Activated CD4-positive, alpha-beta T cell treated with anti-CD3 and anti-CD28 coated beads, Interleukin-10, Interleukin-2, amounts not matched to agents 100 ng/mL and 50 ng/mL, durations not matched to agents 16 hours and 8 hours (primary cell): ENCODE measurements at places on chromosomes 2 and 18.
A peak's percentile ranks its signal among the peaks of the same experiment; 100 is the strongest.

DNA sequence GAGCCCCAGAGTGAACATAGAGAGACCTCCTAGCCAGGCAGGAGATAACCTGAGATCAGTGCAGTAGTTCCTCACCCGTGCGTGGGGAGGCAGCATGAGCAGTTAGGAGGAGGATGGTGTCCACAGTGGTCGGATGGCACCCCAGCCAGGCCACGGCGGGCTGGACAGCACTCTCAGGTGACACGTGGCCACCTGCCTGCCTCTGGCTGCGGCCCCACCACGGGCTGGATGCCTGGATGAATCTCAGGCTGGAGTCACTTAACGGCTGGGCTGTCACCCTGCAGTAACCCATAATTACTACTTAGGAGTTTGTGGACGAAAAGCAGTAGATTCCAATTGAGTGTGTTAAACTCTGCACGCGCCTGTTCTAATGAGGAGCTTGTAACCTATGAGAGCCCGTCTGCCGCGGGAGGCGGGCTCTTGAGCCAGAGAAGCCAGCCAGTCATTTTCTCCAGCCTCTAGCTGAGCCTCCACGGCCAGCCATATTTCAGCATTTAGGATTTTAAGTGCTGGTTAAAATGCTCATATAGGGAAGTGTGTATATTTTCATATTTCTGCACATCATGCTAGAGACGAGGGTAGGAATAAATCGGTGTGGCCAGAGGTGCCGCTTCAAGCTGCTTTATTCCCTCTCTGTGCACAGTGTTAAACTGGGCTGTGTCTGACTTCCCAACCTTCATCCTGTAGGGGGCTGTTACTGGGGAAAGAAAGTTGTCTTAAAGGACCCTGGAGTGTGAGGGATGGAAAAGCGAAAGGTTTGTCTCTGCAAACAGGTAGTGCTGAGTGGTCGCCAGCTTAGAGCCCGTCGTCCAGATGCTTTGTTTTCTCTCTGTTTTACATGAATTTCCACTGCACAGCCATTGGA, 144.0 kb downstream of the GLI2 start:
- no peak for DNase-seq

DNA sequence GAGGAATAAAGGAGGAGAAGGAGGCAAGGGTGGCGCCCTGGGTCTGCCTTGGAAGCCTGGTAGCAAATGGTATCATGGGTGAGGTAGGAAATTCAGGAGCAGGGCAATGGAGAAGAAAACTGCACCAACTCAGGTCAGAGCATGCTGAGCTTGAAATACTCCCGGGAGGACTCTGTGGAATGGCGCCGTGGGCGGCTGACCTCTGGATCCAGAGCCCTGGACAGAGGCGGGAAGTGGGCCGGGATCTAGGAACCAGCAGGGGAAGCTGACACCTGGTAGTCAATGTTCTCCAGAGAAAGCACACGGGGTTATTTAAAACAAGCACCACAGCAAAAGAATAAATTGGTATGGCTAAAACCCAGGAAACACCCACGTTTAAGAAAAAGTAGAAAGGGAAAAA, 161.3 kb downstream of the INO80D start:
- DNase-seq: no peak

DNA sequence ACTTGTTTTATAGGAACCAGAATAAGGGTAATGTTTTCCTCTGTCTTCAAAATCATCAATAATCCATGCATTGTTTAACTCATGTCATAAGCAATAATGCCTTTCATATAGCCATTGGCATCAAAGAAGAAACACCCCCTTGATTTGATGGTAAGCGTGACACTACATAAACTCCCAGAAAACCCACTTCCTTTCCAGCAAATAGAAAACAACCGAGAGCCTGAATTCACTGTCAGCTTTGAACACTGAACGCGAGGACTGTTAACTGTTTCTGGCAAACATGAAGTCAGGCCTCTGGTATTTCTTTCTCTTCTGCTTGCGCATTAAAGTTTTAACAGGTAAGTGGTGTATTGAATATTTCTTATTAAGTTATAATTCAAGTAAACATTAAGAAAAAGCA, at the start of gene ICOS:
TSS of gene ICOS (plus strand) at position 229 of the 400 bp plus-strand sequence. CDS start at position 281, 52 bp downstream.
- peak; percentile 91 for DNase-seq

DNA sequence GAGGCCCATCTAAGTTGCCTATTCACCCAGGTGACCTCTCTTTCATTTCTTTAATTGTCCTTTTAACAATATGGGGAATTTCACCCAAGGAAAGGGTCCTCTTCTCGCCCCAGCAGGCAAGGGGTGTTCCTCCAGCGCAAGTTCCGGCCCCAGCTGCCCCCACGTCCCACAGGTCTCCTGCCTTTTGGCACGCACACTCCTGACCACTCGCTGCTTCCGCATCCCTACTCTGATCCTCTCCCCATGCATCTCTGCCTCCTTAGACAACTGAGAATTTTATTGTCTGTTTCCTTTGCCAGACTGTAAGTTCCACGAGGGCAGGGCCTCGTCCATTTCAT, 684 bp upstream of the ARPC2 start:
- no peak for DNase-seq

DNA sequence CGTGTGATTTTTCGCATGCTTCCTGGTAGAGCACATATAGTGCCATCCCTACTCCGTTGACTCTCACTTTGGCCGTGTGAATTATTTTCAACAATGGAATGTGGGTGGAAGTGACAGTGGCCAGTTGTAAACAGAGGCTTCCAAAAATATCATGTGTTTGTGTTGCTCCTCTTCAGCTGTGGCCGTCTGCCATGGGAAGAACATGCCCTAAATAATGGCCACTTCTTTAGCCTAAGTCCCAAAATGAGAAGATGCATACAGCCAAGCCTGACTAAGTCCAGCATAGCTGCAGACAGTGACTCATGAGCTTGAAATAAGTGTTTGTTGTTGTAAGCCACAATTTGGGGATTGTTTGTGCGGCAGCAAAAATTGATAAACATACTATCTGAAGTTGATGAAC, 8.9 kb upstream of the GALNT1 start:
- DNase-seq: no peak

- DNase-seq: no peak
These were observed 32.5 kb downstream of the POLR1A start for GRCh38 chr2:86073225-86073624.

DNA sequence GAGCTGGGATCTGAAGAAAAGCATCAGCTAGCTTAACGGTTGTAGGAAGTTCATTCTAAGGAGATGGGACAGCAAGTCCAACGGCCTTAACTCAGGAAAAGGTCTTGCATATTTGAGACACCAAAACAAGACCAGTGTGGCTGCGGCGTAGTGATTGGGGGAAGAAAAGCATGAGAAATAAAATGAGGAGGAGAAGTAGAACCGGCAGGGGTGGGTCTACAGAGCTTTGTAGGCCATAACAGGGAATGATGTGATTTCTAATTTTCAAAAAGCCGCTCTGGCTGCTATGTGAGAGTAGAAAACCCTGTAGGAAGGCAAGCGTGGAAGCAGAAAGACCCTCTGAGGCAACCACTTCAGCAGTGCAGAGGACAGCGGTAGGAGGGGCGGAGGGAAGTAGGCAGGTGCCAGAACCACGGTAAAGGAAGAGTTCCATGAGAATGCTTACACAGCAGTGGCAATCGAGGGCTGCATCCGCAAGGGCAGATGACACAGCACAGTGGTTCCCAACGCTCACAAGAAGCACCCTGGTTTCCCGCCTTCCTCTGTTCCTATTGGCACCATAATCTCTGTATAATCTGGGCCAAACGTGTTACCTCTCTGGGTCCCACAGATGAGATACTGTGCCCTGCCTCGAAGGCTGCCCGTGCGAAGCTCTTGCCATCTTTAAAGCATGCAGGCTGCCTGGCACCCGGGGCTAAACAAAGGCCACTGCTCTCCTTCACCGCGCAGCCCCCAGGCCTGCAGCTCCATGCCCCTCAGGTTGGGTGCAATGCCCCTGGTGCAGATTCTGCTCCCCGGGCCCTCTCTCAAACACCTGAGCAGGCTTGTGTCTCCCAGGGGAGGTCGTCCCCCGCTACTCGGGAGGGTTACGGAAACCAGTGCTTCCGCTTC, 795 bp downstream of the ANKRD39 start:
- peak; percentile 69 for DNase-seq

- DNase-seq: no peak
These were observed 202.9 kb downstream of the MIB1 start for GRCh38 chr18:21943456-21943855.

DNA sequence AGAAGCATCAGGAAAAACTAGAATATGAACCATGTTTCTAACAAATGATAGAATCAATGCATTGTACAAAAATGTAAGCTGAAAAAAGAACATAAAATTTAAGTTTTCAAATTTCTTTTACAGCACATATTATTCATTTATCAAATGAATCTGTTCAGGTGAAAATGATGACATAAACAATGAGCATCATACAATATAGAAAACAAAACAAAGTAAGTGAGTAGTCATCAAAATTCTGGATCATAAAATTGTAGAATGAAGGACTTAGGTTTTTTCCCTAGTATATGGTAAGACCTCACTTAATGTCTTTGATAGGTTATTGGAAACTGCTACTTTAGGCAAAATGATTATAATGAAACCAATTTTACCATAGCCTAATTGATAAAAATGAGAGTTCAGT, 427.0 kb upstream of the KCNH7 start:
- DNase-seq: no peak

- no peak for DNase-seq
These were observed 43.8 kb downstream of the APOB start for GRCh38 chr2:20999906-21000645.

DNA sequence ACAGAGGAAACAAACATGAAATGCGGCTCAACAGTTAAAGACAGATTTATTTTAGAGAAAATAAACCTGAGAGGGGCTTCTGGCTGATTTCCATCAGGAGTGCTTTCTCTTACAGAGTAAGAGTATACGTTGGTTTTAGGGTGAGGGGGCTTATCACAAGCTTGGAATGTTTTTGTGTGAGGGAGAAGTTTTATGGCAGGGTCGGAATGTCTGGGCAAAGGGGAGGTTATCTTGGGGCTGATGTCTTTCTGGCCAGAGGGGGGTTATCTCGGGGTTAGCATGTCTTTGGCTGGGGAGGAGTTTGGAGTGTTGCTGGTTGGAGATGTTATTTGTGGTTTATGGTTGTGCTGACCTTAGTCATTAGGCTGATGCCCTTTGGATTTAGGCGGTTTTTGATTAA, 22.1 kb downstream of the PTRHD1 start:
- DNase-seq: no peak

- DNase-seq: no peak
These were observed 264.1 kb upstream of the THUMPD2 start for GRCh38 chr2:40043191-40043590.

DNA sequence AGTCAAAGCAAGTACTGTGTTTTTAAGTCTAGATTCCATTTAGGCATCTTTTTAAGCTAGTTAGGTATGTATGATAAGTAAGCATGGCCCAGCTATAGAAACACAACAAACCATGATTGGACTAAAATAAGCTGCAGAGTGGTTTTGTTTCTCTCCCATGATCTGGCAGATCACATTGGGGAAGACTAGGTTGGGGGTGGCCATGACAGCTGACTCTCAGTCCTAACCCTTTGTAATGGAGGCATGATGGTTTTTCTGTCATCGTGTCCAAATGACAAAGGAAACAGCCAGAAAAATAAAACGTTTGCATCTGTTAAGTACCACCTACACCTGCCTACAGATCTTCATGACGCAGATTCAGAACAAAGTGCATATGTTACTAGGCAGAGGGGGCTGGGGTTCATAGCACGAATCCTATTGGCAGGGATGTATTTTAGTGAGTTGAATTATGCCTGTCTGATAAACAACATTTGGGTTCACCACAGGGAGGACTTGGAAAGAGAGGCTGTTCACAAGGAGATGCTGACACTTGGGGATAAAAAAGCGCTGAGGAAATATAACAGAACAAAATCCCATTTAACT, 33.8 kb upstream of the GALNT5 start:
- no peak for DNase-seq
